ENCODE measurements at places on chromosomes 4 and X.
A peak's percentile ranks its signal among the peaks of the same experiment; 100 is the strongest.

DNA sequence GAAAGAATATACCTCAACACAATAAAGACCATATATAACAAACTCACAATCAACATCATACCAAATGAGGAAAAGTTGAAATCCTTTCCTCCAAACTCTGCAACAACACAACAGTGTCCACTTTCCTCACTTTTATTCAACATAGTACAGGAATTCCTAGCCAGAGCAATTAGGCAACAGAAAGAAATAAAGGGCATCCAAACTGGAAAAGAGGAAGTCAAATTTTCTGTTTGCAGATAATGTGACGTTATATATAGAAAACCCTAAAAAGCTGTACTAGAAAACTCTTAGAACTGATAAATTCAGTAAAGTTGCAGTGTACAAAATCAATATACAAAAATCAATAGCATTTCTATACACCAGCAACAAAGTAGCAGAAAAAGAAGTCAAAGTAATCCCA is 107.6 kb downstream of the SOWAHB start:
- DNase-seq = no peak

- no peak for DNase-seq
Observed at GRCh38 chr4:10611673-10612072, 72.9 kb downstream of the CLNK start.

DNA sequence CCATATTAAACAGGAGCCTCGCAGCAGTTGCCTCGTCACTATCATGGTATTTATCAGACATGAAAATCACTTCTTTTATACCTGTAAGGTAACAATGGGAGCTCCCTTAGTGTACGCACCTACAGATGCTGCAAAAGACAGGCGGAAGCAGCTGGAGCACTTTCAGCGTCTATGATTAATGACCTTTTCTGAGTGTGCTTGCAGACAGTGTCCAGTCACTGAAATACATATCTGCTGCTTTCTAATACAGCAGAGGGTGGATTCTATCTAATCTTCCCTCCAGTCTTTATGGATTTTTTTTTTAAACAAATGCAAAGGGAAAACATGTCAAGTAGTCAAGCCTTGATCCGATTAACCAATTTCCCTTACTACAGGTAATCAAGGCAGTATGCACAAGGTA is 24.1 kb downstream of the DCTD start:
- DNase-seq = no peak

GRCh38 chrX:104105330-104106262 is 6.7 kb upstream of the ZCCHC18 start:
- DNase-seq = no peak

DNA sequence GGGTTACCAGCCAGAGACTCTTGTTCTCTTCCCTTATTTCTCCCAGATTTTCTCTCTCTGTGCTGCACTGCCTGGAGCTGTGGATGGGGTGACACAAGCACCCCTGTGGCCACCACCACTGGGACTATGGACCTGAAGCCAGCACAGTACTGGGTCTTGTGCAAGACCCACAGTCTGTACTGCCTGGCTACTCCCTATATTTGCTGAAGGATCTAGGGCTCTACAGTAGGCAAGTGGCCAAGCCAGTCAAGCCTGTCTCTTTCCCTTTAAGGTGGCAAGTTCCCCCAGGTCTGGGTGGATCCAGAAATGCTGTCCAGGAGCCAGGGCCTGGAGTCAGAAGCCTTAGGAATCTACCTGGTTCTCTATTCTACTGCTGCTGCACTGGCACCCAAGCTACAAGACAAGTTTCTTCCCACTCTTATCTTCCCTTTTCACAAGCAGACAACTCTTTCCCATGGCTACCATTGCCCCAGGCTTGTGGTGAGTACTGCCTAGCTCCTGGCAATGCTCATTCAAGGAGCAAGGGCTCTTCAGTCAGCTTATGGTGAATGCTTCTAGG is 28.4 kb upstream of the CT47A1 start:
- DNase-seq = no peak

- no peak for DNase-seq
Observed at GRCh38 chr4:167359711-167360110, 125.4 kb upstream of the SPOCK3 start.

GRCh38 chr4:1463088-1463926 is 57.1 kb upstream of the NKX1-1 start:
- no peak for DNase-seq

- DNase-seq = no peak
Observed at GRCh38 chrX:73021361-73022092, 18.8 kb downstream of the PABPC1L2B start.

- no peak for DNase-seq
Observed at GRCh38 chr4:164462471-164462870, 291.5 kb upstream of the SMIM31 start.

- DNase-seq = no peak
Observed at GRCh38 chrX:1450361-1451161, 2.1 kb downstream of the ASMTL start.

GRCh38 chr4:145881989-145882388 is 56.6 kb downstream of the ZNF827 start:
- no peak for DNase-seq

- peak; percentile 58 for DNase-seq
Observed at GRCh38 chrX:111095974-111096895, at the start of gene PAK3. Gene PAK3, plus strand, starts transcription at chrX:111096191. Its CDS starts 26,913 bp downstream, at chrX:111123104.

GRCh38 chrX:84357296-84357695 is 145.0 kb downstream of the HDX start:
- DNase-seq = no peak

DNA sequence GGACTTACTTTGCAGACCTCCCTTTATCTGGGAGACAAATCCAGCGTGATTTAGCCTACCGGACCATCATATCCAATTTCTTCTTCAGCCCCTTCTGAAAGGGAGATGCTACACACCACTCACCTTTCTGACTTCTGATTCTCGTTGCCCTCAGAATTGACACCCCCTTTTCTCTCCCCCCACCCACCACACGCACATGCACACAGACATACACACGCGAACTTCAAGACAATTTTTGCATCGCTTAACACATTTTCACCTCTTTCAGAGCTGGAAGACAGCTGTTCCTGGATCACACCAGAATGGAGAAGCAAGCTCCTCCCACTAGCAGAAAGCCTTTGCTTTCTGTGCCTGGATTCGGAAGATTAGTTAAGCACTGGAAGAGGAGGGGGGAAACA is 1.0 kb upstream of the SNCA start:
- no peak for DNase-seq

GRCh38 chrX:115337491-115338144 is 48.1 kb downstream of the LUZP4 start:
- DNase-seq = no peak

GRCh38 chrX:49064303-49064702 is 5.5 kb downstream of the CCDC120 start:
- DNase-seq = no peak

- DNase-seq = no peak
Observed at GRCh38 chr4:123587983-123588494, 191.4 kb downstream of the SPRY1 start.

DNA sequence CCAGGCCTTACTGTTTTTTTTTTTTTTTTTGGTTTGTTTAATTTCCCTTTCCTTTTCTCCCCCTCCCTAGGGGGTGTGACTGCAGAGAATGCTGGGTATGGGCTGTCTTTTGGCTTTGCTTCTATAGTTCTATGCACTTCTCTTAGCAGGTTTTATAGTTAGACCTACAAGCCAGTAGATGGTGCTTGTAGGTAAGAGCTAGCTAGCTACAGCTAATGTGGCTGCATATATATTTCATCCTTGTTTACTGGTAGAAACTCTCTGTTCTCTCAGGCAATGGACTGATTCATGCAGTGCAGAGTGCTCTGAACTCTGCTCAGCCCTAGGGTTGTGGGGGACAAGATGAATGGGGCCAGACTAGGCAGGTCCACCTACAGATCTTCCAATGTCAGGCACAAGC is 246.4 kb downstream of the SH2D1A start:
- no peak for DNase-seq

- DNase-seq = no peak
Observed at GRCh38 chrX:6460893-6461490, 73.9 kb downstream of the VCX3A start.

DNA sequence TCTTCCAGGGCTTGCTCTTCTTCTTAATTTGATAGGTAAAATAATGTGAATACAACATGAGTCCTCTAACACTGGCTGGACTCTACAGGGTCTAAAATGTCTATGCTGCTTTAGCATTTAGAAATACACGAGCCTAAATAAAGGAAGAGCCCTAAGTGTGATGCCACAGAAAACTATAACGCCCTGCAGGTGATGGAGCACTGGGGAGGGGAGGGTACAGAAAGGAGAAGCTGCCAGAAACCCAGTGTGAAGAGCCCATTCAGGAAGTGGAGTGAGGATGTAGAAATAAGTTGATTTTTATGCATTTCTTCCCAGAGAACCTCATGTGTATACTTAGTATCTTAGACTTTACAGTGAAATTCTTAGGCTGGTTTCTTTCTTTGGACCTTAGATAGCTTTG is 83.4 kb downstream of the TNIP2 start:
- no peak for DNase-seq

DNA sequence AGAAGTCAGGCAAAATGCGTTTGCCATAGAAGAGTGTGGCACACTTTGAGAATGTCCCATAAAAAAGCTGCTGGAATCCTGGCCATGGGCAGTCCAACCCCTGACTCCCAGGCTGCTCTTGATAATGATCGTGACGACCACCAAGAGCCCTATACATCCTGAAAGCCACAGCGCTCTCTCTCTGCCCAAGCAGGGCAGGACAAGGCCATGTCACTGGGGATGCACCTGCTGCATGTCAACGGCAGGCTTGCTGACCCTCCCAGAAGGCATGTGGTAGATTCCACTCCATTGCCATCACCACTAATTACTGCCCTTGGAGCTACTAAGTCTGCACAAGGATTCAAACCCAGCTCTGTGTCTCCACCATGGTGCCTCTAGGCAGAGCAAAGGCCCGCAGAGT is 144.5 kb downstream of the EVC2 start:
- DNase-seq = no peak

- DNase-seq = no peak
Observed at GRCh38 chr4:181646864-181647263, 596.3 kb upstream of the TENM3 start.

GRCh38 chrX:139823806-139824205 is 109.0 kb downstream of the ATP11C start:
- DNase-seq = no peak

GRCh38 chr4:128803783-128804182 is 5.7 kb upstream of the JADE1 start:
- no peak for DNase-seq

- DNase-seq = no peak
Observed at GRCh38 chr4:99835942-99836341, 19.3 kb downstream of the DAPP1 start.

DNA sequence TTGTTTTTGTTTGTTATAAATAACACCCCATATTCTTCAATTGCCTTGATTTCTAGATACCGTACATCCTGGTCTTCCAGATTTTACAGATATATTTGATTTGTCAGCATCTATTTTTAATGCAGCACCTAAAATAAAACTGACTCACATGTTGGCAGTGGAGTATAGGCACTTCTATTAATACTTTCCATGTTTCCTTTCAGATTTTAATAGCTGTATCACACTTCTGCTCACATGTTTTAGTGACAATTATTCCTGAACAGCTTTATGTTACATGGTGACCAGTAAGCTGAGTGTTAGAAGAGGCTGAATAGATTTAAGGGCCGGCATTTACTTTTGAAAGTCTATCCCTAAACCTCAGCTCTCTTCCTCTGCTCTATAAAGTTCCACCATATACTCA is 46.1 kb downstream of the C4orf46 start:
- no peak for DNase-seq

- DNase-seq = peak; percentile 15
Observed at GRCh38 chrX:138745196-138745595, 33.7 kb upstream of the FGF13 start.

- no peak for DNase-seq
Observed at GRCh38 chr4:52202251-52202779, 151.2 kb downstream of the SPATA18 start.

GRCh38 chr4:185849664-185850550 is 37.9 kb upstream of the SORBS2 start:
- DNase-seq = no peak

GRCh38 chr4:53559021-53559620 is 32.2 kb downstream of the LNX1 start:
- DNase-seq = no peak

DNA sequence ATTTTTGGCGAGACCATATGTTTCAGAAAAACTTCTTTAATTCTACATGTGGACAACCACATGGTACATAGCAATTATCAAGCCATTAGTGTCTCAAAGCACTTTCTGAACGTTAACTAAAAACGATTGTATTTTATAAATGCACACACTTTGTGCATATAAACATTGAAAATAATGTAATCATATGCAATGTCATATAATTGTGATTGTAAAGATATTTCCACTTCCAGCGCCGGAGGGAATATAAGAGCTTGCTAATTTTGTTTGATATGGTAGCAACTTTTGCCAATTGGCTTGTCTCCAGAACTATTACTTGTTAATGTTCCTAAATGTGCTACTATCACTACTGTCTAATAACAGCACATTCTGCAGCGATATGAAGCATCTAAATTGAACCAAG is 162.3 kb upstream of the SMIM31 start:
- DNase-seq = no peak

DNA sequence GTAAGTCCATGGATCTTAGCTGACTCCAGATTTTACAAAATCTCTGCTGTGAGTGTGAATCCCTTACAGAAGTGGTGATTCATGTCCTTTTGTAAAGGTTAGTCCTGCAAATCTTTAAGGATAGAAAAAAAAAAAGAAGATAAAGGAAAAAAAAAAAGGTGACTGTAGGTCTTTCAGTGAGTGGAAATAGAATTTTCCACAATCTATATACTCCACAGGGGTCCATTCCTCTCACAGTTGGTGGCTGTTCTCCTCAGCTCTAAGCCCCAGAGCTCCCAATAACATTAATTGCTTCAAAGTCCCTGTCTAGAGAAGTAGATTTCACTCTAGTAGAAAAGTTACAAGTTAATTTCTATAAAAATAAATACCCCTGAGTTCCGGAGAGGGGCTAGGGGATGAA is 189.1 kb downstream of the NDST4 start:
- no peak for DNase-seq

DNA sequence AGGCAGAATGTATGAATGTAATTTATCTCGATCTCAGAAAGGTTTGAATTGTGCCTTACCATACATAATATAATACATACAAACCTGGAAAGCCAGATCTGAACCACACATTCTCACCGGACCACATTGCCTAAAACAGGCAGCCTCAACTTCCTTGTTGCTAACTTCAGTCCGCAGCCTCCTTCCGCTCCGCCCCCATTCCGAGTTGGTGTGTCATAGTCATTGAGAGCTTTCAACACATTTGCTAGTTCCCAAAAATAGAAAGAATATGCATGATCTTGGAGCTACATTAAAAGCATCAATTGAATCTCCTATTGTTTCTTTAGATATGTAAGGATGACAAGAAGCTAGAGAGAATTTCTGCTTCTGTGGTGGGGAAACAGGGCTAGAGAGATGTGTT is 127.2 kb downstream of the ARHGEF9 start:
- no peak for DNase-seq
